Stimulated activated CD4-positive, alpha-beta T cell treated with anti-CD3 and anti-CD28 coated beads, Interleukin-15, amount 100 ng/mL, for 1 hour (primary cell): ENCODE measurements at places on chromosomes 3 and 15.

DNA sequence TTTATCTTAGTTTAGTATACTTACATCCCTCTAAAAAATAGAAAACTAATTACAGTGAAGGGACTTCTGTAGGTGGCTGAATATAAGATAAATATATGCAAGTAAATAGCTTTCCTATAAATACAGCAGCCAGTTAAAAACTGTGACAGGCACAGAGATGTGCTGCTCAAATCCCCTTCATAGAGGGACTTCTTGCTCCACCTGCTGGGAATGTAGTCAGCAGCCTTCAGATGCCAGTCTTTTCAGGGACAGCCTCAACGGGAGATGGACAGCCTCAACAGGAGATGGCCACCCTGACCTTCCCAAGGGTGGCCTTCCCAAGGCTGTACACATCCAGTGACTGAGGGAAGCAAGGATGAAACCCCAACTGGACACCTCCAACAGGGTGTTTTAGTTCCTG is 15.7 kb upstream of the PRR23E start:
- no peak for DNase-seq

GRCh38 chr3:12149029-12149428 is 9.7 kb downstream of the TIMP4 start:
- no peak for DNase-seq

DNA sequence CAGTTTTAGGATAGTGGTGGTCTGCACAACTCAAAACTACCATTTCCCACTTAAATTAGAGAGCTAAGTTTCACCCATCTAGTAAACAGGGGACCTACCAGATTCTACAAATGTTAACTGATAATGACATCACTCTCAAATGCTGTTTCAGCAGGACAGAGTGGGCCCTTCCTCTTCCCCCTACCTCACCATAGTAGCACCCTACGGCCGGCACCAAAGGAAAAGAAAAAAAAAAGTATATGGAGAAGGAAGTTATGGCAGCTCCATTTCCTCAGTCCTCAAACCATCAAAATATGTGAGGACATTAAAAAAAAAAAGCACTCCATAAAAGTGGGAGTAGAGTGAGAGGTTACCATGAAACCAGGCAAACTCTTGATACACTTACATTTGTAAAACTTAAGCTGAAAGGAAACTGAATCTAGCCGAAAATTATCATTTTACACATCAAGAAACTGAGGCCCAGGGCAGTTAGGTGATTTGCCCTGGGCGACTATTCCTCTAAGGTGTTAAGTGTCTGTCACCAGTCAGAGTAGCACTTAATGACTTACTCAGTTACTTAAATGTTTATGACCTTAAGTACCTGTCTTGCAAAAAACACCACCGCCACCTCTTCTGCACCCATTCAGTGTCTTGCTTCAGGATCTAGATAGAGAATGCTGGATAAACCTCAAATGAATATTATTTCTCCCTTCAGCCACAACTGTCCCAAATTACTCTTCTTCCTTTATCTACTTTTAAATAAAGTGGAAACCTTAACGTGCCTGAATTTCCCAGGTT is 2.7 kb downstream of the MSL2 start:
- DNase-seq, result no peak

DNA sequence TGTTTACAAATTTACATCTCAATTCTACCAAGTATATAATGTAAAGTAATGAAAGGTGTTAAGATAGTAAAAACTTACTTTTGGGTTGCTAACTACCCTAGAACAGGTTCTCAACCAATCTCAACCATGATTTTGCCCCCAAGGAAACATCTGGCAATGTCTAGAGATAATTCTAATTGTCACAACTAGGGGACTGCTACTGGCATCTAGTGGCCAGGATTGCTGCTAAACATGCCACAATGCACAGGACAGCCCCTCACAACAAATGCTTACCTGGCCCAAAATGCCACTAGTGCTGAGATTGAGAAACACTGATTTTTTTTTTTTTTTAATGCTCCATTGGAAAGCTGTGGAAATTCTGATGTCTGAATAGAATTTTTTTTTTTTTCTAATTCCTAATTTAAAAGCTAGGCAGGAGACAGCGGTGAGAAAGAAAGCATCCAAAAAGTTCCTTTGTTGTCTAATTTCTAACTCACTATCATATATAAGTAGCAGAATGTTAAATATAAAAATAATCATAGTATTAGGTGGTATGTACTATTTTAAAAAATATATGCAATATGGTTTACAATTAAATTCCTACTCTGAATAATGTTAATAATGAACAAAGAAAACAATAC is 81.5 kb downstream of the TJP1 start:
- no peak for DNase-seq

DNA sequence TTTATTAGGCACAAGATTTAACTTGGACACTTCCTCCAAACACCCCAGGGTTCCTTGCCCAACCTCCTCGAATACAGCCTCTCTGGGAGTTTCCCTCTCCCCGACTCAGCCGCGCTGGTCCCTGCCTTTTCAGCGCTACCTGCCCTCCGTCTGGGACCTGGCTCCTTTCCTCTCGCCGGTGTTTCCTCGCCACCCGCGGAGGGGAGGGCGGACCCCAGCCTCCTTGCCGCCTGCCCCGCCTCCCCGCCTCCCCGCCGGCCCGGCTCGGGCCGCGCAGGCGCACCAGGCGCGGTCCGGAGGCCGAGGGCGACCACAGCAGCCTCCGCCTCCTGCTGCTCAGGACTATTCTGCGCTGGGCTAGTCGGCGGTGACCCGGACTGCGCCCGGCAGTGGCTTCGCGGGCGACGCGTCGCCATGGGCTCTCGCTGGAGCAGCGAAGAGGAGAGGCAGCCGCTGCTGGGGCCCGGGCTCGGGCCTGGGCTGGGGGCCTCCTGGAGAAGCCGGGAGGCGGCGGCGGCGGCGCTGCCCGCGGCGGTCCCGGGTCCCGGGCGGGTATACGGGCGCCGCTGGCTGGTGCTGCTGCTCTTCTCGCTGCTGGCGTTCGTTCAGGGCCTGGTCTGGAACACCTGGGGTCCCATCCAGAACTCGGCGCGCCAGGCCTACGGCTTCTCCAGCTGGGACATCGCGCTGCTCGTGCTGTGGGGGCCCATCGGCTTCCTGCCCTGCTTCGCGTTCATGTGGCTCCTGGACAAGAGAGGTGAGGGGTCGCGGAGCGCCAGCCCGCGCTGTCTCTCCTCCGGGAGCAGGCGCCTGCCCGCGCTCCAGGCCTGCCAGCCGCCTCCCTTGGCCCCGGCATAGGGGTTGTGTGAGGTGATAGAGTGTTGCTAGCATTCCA is at the start of gene SLC49A4:
SLC49A4 (plus strand) TSS at position 291 of the 895 bp plus-strand sequence; CDS start at position 415, 124 bp downstream.
- DNase-seq, result peak; percentile 54

DNA sequence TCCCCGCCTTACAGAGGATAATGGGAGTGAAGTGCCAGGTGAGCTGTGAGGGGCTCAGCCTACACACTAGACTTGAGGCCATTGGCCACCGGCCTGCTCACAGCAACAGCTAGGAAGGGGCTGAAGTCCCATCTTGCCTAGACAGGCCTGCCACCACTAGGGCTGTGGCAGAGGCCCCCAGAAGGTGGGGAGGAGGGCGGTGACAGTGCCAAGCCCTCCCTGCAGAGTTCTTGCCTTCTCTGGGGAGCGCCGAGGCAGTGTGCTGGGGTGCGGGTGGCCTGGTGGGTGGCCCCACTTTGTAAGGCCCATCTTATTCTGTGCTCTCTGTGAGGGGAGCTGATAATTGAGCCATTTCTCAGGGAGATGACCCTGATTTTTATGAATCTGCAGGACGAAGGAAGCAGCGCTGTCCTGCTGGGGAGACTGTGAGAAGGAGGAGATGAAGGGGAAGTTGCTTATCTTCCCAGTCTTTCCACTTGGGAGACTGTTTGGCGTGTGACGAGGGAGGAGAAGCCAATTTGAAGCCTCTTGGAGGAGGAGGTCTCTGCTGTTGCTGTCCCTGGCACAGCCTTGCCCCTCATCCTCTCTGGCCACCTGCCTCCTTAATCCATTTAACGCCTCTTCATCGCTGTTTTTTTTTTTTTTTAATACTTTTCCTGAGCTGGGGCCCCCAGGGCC is 104.3 kb downstream of the LINGO1 start:
- DNase-seq, result no peak

GRCh38 chr15:90946538-90946937 is 8.1 kb upstream of the RCCD1 start:
- no peak for DNase-seq

- no peak for DNase-seq
Observed at GRCh38 chr3:109018828-109019227, 65.1 kb upstream of the GUCA1C start.

DNA sequence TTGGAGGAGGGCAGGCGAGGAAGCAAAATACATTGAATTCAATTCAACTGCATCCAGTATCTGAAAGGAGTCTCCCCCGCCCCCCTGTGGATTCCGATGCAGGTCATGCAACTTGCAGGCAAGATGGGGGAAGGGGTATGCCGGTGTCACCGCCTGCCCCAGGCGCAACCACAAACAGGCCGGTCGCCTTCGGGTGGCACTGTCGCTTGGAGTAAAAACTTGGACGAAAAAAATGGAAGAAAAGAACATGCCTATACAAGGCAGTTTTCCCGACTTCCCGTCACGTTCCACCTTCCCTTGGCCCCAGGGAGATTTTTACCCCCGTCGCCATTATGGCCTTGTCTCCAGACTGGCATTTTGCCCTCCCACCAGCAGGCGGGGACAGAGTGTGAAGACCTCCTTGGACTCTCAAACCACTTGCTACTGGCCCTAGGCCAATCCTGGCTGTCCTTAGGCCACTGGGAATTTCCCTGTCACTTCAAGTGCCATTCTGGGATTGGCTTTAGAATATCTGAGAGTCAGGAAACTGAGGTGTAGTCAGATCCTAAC is 1.6 kb upstream of the NTRK3 start:
- no peak for DNase-seq

DNA sequence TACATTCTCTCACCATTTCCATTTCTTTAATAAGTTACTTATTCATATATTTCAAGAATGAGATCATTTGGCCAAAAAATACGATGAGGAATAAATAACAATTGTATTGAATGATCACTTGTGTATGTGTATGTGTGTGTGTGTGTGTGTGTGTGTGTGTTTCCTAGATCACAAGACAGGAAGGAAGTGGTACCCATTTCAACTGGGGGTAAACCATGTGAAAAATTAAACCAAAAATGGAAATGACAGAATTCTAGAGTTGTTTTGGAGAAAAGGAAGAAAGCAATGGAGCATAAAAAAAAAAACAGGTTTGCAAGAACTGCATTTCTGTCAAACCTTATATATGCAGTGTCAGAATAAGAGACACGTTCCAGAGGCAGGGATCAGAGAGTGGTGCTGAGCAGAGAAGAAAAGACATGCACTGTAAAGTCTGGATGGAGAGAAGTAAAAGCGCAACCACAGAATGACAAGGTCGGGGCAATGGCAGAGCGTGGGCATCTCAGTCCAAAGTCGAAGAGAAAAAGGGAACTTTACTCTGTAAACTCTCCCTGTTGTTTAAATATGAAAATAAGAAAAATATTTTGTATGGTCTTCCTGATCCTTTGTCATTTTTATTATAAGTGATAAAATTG is 75.5 kb downstream of the PEX5L start:
- no peak for DNase-seq

- no peak for DNase-seq
Observed at GRCh38 chr15:85532689-85533088, 152.3 kb downstream of the AKAP13 start.

GRCh38 chr3:182568261-182568660 is 225.0 kb upstream of the ATP11B start:
- no peak for DNase-seq

GRCh38 chr3:122674339-122674738 is 6.3 kb upstream of the PARP14 start:
- no peak for DNase-seq

DNA sequence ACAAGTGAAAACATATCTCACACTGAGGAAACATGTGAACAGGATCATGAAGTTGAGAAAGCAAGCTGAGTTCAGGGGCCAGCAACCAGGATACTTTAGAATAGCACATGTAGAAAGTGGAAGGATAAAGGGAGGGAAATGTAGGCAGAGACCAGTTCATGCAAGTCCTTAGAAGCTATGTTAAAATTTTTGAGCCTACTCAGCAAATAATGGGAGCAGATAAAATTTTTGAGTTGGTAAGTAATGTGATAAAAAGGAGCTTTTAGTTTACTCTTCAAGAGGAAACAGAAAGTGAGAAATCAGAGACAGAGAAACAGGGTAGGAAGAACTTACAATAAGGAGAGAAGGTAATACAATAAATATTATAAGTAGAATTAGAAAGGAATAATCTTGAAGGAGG is 105.6 kb upstream of the ZBTB20 start:
- DNase-seq, result no peak

DNA sequence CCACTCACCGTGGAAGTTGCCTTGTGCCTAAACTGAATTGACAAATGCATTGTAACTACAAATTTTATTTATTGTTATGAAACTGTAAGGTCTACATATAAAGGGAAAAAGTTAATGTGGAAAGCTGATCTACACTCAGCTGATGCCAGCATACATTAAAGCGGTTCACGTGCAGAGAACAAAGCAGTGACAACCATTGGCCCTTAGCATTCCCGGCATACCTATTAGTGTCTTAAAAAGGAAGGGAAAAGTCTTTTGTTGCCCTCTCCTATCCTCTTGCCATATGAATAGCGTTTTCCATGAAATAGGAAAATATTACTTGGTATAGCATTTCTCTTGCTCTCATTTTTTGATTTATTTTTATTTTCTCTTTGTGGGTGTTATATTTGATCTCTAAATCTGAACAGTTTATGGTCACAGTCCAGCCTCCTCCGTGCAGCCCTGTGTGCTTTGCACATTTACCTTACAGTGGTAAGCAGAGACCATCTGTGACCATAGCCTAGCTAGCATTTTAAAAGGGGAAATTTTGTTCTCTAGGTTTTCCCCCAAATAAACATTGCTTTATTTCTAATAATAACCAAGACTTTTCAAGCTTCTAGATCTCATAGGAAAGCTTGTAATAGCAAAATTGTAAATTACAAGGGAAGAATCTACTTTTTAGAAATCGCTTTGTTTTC is 89.7 kb upstream of the CGNL1 start:
- DNase-seq, result no peak

GRCh38 chr3:83033133-83033532 is 1271.7 kb upstream of the GBE1 start:
- DNase-seq, result no peak

GRCh38 chr15:100234158-100235029 is 107.4 kb downstream of the ADAMTS17 start:
- no peak for DNase-seq

- no peak for DNase-seq
Observed at GRCh38 chr15:39936187-39936586, 2.3 kb downstream of the EIF2AK4 start.

GRCh38 chr3:56347219-56347871 is 120.9 kb downstream of the ERC2 start:
- DNase-seq, result no peak

DNA sequence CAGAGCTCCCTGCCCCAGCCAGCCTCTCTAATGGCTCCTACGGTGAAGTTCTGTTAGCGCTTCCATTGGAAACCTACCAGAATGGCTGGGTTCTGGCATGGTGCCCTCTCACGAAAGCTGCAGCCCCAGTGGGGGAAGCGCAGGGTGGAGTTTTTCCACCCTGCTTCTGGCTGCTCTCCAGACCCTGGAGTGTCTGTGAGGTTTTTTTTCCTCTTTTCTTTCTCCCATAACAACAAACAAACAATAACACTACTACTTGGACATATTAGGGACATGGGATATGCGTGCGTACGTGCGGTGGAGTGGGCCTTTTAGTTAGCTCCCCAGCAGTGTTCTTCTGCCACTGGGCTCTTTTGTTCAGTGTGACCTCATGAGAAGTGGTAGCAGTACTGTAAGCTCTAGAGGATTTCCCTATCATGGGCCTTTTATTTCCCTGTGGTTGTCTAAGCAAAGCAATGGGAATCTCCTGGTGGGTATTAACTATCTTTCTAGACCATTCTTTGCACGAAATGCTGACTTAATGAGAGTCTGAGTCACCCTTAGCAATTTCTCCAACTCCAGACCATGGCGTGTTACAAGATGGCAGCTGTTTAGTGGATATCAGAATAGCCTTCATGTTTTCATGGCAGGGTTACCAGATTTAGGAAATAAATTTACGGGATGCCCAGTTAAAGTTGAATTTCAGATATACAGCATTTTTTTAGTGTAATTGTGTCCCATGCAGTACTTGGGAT is 161.9 kb downstream of the FNDC3B start:
- DNase-seq, result no peak
